ENCODE measurements at places on chromosomes 13 and 19.

- no peak for DNase-seq
Observed at GRCh38 chr19:3942790-3943409, 10.0 kb downstream of the NMRK2 start.

- DNase-seq, result no peak
Observed at GRCh38 chr13:112868308-112868707, 100.7 kb upstream of the MCF2L start.

- no peak for DNase-seq
Observed at GRCh38 chr19:16386619-16387240, 62.1 kb downstream of the KLF2 start.

- DNase-seq, result peak; percentile 50
Observed at GRCh38 chr13:79079351-79079839, 326.7 kb downstream of the RBM26 start.

GRCh38 chr13:113140677-113141600 is 17.5 kb upstream of the PROZ start:
- DNase-seq, result no peak

DNA sequence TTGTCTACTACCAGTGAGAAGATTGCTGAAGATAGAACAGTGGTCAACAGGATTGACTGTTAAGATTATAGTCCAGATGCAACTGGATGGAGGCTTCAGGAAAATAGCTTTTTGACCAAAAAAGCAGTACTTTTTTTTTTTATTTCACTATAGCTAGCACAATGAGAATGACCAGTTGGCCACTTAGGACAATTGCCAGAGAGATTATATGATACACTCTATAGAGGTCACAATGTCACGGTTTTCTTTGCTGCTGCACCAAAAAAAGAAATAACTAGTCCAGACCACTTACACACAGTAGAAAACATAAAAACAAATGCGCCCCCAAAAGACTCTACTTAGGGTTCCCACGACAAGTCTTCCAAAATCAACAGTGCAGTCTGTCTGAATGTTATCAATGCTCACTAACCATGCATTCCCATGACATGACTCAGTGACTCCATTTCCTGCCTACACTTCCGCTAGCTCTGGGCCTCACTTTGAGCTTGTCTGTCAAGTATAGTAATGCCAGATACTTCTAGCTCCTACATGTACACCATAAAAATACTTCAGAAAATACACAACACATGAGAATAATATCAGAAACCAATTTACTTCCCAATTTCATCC is 209.1 kb upstream of the STARD13 start:
- DNase-seq, result peak; percentile 36

GRCh38 chr13:113551081-113552000 is 33.2 kb upstream of the TFDP1 start:
- DNase-seq, result no peak

All from keratinocyte (primary cell).